Head of caudate nucleus (tissue), 42 donors: ENCODE measurements at places on chromosomes 3 and 15.

GRCh38 chr15:42576776-42577175 lies 1.4 kb downstream of the STARD9 start:
- DNase-seq = no peak

- no peak for DNase-seq
Measured at GRCh38 chr15:85886309-85886811, 91.6 kb upstream of the KLHL25 start.

DNA sequence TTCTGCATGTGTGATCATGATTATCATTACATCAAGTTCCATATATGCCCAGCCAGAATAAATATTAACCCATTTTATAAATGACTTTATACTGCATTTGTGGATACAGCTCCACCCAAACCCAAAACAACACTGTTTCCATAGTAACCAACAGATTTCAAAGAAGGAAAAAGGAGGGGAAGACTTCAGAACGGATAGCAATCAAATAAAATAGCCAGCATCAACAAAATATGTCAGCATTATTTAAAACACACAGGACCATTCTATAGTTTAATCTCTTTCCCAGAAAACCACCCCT lies 114.4 kb downstream of the FOXP1 start:
- DNase-seq = no peak

- no peak for DNase-seq
Measured at GRCh38 chr15:73568564-73569280, 64.5 kb downstream of the NPTN start.

GRCh38 chr3:196144383-196145105 lies 62.7 kb upstream of the TFRC start:
- DNase-seq = no peak

- no peak for DNase-seq
Measured at GRCh38 chr15:57747206-57747896, 40.8 kb downstream of the POLR2M start.
